Forelimb muscle (tissue), 1 donor: ENCODE measurements at places on chromosomes 2 and 18.

DNA sequence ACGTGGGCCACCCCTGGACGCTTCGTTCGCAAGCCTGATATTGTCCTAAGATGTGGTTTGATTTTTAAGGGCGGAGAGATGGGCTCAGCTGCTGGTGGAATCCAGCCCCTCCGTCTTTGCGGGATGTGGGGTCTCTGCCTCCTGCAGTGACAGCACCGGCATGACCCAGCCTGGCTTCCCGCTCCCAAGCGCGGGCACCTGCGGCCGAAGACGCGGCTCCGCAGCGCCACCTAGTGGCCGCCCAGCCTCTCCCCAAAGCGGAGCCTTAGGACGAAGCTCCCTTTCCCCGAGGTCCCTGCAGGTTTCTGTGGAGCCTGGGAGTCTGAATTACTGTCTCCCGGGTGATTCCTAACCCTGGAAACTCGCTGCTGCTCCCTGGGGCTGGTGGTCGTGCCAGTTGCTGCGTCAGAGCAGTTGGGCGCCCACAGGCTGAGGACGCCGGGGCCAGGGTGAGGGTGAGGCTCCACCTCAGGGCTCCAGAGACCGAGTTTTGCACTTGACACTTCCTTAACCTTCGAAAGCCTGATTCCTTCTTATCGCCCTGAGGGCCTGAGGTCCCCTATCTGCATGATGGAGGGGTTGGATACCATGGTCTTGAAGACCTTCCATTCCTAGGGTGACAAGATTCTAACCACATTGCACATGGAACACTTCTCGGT lies 137.5 kb downstream of the TPO start:
- DNase-seq = no peak

DNA sequence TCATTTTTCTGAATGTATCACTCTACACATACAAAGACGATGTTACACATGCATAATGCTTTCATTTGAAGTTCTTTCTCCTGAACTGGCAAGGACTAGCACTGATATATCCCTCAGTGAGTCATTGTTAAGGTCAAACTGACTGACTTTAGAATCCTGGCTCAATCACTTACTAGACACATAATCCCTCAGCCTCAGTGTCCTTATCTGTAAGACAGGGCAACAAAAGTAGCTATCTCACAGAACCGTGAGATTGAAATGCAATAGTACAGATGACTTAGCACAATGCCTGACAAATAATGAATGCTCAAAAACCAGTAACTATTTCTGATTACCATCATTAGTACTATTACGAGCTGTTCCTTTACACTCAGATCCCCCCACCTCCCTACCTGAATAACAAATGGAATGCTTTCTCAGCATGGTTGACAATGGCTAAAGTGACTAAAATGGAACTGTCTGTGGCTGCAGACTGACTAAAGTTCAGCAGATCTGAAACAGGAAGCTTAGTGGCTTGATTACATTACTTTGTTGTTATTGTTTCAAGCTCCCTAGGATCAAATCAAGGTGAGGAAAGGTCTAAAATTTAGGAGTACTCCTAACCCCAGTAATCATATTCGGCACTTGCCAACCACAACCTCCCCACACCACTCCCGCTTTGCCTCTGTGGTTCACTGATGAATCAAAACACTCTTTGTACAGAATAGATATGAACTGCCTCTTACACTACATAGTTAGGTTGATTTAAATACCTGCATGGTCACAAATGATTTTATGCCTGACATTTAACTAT lies 35.8 kb upstream of the CACNB4 start:
- no peak for DNase-seq

DNA sequence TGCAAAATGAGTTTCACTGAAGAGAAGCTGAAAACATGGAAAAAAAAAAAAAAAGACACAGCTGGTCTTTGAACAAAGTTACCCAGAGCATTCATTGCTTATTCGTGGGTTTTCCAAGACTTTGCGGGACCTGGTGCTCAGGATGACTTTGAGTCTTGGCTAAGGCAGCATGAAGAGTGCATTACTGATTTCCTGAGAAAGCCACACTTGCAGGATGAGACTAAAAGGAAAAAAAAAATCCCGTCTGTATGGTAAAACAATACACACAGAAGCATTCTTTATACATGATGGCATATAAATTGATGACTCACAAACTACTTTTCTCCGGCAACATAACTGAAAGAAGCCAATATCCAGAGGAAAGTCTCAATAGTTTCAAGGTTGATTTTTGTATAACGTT lies 195.4 kb downstream of the SPP2 start:
- no peak for DNase-seq

- DNase-seq = peak; percentile 4
These were observed 413.7 kb upstream of the FAM98A start for GRCh38 chr2:34012715-34013302.

DNA sequence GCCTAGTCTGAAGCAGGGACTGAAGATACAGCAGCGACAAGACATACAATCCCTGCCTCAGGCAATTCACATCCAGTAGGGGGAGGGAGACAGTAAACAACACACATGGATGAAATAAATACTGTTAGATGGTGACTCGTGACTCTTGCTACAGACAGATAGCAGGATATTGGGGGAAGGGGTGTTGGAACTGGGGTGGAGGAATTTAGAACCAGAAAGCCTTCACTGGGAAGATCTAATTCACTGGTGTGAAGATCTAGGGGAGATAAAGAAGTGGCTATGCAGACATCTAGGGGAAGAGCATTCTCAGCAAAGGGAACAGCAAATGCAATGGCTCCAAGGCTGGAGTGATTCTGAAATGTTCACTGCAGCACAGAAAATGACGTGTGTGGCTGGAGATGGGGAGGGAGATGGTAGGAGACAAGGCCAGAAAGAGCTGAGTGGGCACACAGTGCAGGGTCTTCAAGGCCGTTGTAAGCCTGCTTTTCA lies 52.6 kb upstream of the TMEM163 start:
- DNase-seq = no peak

GRCh38 chr18:38576916-38577315 lies 1011.3 kb upstream of the CELF4 start:
- DNase-seq = no peak

GRCh38 chr2:37923308-37924055 lies 1.6 kb upstream of the RMDN2 start:
- no peak for DNase-seq

GRCh38 chr2:102943251-102943650 lies 181.4 kb downstream of the TMEM182 start:
- no peak for DNase-seq

GRCh38 chr2:3349211-3349693 lies 28.4 kb downstream of the EIPR1 start:
- no peak for DNase-seq

DNA sequence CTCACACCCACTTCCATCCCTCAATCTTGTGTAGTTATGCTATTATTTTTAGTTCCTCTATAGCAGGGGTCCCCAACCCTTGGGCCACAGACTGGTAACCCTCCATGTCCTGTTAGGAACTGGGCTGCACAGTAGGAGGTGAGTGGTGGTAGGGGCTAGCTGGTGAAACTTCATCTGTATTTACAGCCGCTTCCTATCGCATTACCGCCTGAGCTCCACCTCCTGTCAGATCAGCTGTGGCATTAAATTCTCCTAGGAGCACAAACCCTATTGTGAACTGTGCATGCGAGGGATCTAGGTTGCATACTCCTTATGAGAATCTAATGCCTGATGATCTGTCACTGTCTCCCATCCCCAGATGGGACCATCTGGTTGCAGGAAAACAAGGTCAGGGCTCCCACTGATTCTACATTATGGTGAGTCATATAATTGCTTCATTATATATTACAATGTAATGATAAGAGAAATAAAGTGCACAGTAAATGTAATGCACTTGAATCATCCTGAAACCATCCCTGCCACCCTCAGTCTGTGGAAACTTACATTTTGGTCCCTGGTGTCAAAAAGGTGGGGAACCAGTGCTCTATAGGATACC lies 1.6 kb upstream of the RAB11FIP5 start:
- no peak for DNase-seq

- DNase-seq = no peak
These were observed 83.7 kb upstream of the UBXN4 start for GRCh38 chr2:135657806-135658582.

- DNase-seq = no peak
These were observed 31.9 kb downstream of the C1QL2 start for GRCh38 chr2:119126650-119127049.

DNA sequence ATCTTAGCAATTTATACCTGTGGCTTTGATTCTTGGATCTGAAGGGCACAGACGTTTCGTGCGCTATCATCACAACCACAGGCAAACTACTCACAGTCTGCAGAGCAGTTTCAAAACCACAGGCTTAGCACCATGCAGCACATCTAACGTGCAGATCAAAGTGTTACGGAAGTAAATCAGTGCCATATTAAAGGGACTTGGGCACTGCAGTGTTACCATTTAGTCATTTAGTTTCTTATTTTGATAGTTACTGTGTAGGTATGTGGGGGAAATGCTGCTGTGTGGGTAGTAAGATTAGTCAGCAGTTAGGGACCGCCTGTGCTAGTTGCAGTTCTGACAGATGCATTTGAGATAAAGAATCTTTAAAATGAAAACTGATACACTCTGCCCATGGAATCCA lies 384.0 kb downstream of the NBAS start:
- DNase-seq = no peak

- no peak for DNase-seq
These were observed 5.6 kb downstream of the REL start for GRCh38 chr2:60886991-60887390.

DNA sequence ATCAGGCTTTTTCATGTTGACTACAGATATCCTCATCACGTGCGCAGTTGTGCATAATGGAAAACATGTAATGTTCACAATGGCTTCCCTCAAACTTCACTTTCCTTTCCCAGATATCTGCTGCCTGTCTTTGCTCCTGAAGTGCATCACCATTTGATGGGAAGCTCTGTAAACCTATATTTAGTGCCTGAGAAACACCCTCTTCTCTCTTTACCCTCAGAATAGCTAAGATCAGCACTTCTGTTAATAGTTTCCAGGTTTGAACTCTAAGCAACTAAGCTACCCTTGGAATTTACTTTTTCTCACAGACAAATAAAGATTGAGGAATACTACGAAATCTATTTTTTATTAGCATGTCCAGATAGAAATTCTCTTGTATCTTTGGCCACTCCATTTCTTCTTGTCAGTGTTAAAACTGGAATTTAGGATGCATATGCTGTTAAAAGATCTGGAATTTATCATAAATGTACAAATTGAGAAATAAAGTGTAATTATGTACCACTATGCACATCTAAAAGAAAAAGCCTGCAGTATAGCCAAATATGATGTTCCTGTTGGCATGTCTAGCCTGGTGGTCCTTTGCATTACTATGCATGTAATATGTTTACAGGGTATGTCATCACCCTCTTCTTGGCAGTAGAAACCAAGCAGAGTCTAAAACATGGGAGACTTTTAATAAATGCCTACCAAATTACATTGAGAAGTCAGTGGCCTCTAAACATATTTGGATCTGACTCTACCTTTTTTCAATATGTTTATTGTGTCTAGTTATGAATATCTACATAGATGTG lies 278.7 kb downstream of the FIGN start:
- no peak for DNase-seq

GRCh38 chr2:104430359-104430740 lies 423.6 kb upstream of the POU3F3 start:
- DNase-seq = no peak

DNA sequence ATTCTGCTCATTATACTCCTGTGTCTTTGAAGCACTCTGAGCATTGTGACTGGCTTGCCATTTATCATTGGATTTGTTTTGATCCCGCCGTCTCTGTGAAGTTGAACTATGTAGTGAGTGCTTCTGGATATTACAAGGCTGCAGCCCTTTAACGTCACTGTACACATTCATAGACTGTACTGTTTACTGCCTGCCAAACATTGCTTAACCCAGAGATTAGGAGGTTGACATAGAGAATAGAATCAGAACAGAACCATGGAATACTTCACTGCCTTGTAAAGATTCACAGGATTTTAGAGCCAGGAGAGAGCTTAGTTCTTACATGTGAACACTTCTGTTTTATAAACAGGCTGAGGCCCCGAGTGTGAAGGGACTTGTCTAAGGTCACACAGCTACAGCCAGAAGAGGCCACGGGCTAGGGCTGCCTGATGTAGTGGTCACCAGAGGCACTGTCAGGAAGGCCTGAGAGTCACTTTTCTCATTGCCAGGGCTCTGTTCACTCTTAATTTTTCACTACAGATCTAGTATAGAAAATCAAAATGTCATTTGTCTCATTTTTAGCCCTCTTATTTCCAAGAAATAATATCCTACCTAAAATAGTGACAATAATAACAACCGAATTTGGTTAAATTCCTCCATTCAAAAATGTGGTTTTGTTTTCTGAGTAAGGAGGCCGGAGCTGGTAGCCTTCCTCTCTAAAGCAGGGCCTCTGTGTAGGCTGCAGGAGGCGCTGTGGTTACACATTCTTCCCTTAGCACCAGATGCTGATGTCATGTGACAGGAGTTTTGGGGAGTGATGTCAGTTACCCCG lies 87.9 kb downstream of the UGGT1 start:
- DNase-seq = peak; percentile 31

DNA sequence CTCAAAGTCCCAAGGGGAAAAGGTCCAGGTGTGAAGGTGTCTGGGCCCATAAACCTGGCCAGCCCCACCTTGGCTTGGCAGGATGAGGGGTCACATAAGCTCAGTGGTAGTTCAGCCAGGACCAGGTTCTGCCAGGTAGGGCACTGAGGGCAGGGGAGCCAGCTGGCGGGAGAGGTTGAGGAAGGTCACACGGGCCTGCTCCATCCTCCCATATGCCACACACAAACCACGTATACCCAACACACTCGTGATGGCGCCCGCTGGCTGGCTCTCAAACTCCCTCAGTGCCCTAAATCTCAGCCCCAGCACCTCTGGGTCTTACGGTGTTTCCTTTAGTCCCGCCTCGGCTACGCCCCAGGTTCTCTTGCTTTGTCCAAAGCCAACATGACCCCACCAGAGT lies 160.5 kb downstream of the ZFP36L2 start:
- DNase-seq = no peak

DNA sequence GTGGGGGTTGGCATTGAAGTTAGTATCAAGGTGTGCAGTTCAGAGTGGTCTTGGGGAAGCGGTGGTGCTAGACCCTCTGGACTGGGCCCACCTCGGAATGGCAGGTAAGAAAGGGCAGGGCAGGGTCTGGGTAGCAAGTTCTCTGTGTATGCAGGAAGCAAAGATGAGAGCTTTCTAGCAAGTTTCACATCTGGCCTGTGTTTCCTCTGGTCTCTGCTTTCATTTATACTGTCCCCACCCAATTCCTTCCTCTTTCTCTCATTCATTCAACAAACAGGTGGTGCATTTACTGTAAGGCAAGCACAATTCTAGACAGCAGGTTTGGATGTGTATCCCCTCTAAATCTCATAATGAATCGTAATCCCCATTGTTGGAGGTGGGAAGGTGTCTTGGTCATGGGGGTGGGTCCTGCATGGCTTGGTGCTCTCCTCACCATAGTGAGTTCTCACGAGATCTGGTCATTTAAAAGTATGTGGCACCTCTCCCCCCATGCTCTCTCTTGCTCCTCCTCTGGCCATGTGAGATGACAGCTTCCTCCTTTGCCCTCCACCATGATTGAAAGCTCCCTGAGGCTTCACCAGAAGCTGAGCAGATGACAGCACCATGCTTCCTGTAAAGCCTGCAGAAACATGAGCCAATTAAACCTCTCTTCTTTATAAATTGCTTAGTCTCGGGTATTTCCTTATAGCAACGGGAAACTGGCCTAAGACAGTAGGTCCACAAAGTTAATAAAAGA lies 51.8 kb downstream of the PKDCC start:
- DNase-seq = no peak
